Cerebellar cortex (tissue), 1 donor: ENCODE measurements at places on chromosomes 12 and 14.
A peak's percentile ranks its signal among the peaks of the same experiment; 100 is the strongest.

DNA sequence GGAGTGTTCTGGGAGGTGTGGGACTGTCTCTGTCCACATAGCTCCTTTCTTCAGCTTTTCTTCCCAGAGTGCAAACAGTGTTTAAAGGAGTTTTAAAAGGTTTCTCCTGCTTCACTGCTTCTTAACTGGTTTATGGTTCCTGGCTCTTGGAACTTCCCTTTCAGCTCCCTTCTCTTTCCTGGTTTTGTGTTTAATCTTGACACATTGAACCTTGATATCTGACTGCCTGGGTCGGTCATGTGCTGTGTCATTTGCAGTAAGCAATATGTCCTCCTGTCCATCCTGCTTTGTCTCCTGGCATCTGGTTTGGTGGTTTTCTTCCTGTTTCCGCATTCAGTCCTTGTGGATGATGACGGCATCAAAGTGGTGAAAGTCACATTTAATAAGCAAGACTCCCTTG lies 2.2 kb downstream of the TMEM106C start:
- no peak for DNase-seq

DNA sequence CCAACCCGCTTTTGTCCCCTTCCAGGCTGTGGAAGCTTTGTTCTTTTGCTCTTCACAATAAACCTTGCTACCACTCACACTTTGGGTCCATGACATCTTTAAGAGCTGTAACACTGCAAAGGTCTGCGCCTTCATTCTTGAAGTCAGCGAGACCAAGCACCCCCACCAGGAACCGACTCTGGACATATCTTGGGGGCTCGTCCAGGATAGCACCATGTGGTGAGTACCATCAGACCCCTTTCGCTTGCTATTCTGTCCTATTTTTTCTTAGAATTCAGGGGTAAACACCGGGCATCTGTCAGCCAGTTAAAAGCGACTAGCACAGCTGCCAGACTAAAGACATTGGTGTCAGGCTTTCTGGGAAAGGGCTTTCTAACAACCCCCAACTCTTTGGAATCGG lies 137.6 kb upstream of the PPFIA2 start:
- no peak for DNase-seq

- DNase-seq: no peak
Measured at GRCh38 chr12:116299064-116299463, 21.6 kb upstream of the MED13L start.

- no peak for DNase-seq
Measured at GRCh38 chr12:132739600-132740312, 21.9 kb downstream of the ANKLE2 start.

DNA sequence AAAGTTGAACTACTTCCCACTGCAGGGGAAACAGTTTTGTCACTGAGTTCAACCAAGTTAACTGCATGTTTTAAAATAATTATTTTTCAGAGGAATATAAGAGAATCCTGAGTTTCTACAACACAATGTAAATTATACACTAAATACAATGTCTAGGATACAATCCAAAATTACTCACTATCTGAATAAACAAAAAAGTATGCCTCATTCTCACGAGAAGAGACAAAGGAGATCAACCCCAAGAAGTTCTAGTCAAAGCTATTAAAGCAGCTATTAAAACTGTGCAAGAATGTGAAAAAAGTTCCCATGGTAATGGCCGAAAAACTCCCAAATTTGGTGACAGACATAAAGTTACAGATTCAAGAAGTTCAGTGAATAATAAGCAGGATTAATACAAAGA lies 8.8 kb upstream of the KCNK13 start:
- no peak for DNase-seq

DNA sequence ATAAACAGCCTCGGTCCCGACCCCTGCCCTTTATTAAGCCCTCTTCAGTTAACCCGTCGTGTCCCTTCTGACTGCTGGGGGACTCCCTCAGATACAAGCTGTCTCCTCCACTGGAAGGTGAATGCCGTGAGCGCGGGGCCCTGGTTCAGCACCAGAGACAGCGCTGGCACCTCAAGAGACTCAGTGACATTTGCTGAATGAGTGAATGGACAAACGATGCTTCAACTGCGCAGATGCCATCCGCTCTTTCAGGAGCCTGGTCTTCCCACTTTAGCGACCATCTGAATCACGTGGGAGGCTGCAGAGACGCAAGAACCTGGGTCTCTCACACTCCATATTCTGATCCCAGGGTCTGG lies 92.6 kb upstream of the SFSWAP start:
- DNase-seq: no peak

- no peak for DNase-seq
Measured at GRCh38 chr14:106681161-106681560, 1154.8 kb downstream of the TMEM121 start.

GRCh38 chr12:100229036-100229635 lies 28.5 kb downstream of the ACTR6 start:
- peak; percentile 10 for DNase-seq

DNA sequence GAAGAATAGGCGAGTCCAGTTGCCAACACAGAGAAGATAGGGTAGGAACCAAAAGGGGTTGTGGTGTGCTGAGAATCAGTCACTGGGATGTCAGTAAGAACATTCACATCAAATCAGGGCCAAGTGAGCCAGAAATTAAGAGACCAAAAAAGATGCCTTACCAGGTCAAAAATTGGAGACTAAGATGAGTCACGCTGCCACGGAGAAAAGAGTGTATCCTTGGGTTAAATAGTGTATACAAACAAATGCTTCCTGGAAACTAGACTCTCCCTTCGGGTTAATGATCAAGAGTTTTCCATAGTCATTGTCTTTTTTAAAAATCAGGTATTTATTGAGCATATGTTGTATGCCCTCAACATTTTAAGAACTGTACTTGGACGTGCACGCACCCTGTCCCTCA lies 45.2 kb upstream of the BAZ1A start:
- DNase-seq: no peak

DNA sequence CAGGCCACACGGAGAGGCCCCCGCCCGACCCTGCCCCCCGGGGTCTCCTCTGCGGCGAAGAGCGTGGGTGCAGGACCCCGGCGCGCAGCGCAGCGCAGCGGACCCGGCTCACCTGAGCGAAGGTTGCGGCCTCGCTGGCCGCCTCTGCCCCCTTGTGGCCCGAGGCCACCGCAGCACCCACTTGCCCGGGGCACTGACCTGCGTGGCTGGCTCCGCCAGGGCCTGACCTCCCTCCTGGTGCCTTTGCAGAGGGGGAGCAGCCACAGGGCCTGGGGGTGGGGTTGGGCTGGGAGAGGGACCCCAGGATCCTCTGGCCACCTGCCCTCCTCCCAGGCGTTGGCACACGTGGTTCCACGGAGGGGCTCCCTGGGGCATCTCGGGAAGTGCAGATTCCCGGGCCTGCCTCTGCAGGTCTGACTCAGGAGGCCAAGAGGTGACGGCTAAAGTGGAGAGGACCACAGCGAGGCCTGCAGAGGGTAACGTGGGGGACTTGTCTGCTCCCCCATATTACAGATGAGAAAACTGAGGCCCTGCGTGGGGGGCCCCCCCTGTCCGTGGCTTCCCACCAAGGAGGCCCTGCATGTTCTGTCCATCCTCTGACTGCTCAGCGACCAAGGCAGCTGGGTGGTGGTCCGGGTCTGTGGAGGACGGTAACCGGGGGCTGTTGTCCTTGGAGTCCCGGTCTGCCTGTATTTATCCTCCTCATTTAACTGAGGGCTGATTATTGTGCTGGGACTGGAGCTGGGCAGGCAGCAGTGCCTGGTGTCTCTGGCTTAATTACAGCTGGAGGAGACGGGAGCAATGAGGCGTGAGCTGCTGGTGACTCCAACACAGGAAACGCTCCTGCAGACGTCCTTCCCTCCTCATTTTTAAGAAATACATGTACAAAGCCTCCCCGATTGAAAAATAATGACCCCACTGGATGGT lies 67.9 kb upstream of the BEGAIN start:
- peak; percentile 25 for DNase-seq

DNA sequence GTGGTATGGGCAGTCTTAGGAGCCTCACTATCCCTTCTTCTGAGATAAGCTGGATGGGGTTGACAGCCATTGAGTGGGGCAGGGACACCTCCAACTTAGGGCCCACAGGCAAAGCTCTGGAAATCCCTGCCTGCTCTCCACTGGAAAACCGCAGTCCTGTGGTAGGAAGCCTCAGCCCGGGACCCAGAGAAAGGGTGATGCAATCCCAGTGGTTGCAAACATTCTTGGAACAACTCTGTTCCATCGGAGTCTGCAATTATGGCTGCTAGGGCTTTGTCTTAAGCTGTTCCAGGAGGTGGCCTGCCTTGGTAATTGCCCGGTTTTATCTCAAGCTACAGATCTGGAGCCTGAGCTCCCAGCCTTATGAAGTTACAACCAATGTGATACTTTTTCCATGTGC lies 133.4 kb downstream of the DICER1 start:
- DNase-seq: no peak

- no peak for DNase-seq
Measured at GRCh38 chr12:79983492-79983891, 48.6 kb upstream of the PPP1R12A start.

- peak; percentile 24 for DNase-seq
Measured at GRCh38 chr14:34872822-34873588, 2.2 kb downstream of the BAZ1A start.

DNA sequence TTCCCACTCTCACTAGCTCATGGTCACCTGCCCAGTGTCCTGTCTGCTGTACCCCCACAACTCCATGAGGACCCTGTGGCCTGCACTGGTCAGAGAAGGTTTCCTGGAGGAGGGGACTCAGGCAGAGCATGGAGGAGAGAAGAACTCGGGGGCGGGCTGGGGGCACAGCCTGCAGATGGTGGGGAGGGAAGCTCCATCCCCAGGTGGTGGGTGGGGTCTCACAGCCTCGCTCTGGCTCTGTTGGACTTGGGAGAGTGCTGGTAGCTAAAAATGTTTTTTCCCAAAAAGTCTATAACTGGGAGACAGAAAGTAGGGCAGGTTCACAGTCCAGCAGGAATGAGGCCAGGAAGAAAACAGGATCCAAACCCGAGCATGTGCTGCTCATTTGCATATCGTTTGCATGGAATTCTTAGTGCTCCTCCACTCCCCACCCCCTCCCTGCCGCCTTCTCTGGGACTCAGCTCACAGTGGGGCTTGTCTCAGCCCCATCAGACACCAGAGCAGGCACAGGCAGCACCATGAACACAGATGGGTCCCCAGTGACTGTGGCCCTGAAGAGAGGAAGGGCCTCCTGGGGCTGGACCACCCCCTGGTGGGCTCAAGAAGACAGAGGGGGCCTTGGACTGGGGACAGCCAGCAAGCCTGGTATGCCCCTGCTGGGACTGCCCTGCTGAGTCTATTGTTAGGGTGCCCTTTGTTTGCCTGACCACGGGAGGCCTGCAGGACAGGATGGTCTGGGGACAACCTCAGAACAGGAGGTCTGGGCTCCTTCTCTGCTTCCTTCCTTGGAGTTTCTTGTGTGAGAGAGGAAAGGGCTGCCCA lies 67.0 kb upstream of the SFSWAP start:
- DNase-seq: peak; percentile 88

GRCh38 chr14:81434230-81434629 lies 34.1 kb upstream of the STON2 start:
- no peak for DNase-seq
